ENCODE measurements at places on chromosomes 1 and 21.

- no peak for DNase-seq
Observed at GRCh38 chr1:41192456-41193178, 49.5 kb downstream of the SCMH1 start.

GRCh38 chr21:41387042-41387819 is 25.4 kb downstream of the MX2 start:
- DNase-seq = no peak

- no peak for DNase-seq
Observed at GRCh38 chr1:4079815-4080214, 179.7 kb upstream of the C1orf174 start.

DNA sequence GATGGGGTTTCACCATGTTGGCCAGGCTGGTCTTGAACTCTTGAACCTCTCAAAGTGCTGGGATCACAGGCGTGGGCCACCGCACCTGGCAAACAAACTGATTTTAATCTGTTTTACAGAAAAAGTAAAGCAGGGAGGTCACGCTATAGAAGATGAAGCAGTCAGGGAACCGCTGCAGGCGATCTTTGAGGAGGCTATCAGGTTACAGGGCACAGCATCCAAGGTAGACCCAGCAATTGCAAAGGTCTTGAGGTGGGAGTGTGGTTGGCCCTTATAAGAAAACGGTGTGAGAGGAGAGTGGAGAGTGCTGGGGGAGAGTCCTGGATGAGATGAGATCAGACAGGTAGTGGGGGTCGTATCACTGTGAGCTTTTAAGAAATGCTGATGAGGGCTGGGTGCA is 2.6 kb upstream of the TMCO4 start:
- no peak for DNase-seq

DNA sequence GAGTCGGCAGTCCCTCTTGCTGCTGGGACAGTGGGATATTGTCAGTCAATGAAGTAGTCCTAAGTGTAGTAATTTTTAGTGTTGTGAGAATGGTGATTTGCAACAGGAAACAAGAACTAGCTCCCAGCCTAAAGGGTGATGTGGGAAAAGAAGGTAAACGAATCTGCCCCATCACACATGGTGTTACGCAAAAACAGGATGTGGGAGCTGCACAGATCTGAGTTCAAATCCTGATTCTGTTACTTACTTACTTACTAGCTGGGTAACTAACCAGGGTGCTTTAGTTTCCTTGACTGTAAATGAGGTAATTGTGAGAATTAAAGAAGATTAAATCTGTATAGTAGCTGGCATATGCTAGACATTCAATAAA is 22.3 kb downstream of the NAV1 start:
- no peak for DNase-seq

DNA sequence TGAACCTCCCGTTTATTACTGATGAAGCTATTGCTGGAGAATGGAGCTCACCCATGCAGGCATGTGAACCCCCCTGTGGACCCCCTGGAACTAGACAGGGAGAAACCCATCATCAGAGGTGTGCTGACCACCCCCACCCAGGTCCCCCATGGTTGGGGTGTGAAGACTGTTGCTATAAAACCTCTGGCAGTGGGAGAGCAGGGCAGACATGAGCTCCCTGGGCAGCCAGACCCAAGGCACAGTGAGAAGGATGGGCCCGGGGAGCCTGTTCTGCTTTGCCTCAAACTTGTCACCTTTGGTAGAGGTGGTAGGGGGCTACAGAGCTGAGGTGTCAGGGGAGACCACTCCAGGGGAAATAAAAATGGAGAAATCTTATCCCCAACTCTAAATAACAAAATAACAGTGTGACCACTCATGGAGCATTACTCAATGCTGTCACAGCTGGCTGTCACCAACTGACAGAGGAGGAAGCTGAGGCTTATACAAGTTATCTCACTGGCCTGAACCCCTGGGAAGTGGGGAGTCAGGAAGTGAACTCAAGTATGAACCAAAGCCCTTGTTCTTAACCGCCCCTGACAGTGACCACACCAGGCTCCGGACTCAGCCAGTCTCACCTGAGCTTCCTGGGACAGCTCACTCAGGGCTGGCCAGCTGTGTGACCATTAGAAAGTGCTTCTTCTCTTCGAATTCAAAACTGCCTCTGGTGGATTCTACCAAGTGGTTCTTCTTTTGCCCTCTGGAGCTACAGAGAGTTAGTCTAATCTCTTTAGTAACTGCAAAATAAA is 698.8 kb downstream of the MATN1 start:
- DNase-seq = no peak

DNA sequence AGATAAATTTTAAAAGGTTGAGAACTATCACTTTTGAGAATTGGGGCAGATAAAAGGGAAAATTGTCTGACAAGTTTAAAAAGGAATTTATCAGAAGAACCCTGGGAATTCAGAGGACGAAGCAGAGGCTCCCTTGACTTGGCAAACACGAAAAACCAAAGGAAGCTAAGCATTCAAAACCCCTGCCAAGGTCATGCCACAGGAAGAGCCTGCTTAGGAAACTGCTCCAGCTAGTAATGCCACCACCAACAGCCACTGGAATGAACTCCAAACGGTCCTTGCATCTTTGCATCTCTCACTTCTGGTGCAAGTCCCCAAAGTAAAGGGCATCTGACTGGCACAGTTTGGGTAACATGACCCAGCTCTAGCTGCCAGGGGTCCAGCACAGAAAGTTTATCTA is 7.2 kb downstream of the GPBP1L1 start:
- DNase-seq = no peak

- DNase-seq = no peak
Observed at GRCh38 chr1:53126495-53126894, 15.9 kb downstream of the SLC1A7 start.
